ENCODE measurements at places on chromosomes 4 and X. TPM values are rescaled to one million over a fixed set of nuclear protein-coding genes. Genes with fewer than 3 reads are reported as not detected.

The GAB1 gene
- polyA plus RNA-seq = 4.9 TPM

DNA sequence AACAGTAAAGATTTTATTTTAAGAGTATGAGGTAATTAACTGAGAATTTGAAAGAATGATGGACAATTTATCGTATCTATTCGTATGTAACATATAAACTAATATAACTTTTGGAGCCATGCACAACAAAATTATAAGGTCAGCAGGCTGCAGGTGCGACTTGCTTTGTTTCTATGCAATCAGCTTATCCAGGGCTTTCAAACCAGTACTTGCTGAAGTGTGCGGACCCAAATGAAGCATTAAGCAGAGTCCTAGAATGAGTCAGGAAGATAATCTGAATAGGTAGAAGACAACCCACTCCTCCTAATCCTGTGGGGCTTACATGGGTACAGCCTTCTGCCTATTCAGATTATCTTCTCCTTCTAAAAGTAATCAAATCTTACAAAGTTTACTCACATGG lies 2.1 kb downstream of the NSD2 start:
- DNase-seq = no peak

DNA sequence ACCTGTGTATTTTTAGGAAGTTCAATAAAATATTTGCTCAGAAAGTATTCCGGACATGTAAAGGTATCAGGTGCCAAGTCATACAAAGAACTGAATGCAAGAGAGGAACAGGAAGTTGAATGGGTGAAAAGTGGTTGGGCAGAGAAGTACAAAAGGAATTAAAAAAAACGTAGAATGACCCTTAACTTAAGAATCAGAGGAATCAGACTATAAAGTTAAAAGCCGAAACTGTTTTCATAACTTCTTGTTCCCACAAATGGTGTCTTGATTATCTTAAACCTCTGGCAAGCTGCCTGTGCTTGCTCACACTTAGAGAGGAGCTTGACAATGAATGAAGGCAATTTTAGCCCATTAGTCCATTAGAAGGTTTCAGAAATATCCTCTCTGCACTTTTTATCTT lies 81.6 kb upstream of the HHIP start:
- DNase-seq = no peak

- DNase-seq = no peak
Observed at GRCh38 chrX:136200466-136200865, 50.7 kb downstream of the MAP7D3 start.

DNA sequence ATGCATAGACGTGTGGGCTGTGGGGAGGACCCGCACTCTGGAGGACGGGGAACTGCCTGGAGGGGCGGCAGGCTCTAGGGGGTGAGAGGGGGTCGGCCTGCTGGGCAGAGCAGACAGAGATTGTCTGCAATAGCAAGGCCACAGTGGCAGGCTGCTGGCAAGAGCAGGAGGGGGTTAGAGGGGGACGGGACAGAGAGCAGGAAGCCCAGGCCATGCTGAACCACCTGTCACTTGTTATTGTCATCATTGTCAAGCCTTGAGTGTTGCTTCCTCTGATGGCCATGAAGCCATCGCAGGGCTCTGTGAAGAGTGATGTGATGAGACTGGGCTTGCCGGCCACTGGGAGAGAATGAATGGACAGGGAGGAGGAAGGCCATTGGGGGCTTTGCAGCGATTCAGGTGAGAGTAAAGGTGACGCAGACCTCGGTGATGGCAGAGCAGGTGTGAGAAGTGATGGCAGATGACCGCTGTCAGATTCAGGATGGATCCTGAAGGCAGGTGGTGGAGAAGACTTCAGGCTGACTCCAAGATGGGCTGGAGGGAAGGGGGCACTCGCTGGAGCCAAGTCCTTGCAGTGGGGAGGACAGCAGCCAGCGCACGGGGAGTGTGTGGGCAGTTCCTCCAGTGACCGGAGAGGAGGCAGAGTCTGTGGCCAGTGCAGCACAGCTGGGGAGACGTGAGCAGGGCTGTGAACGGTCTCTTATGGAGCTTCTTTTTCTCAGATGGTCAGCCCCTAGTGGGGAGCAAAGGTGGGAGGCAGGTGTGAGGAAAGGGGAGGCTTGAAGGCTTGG lies 43.6 kb downstream of the HTT-AS start:
- no peak for DNase-seq

DNA sequence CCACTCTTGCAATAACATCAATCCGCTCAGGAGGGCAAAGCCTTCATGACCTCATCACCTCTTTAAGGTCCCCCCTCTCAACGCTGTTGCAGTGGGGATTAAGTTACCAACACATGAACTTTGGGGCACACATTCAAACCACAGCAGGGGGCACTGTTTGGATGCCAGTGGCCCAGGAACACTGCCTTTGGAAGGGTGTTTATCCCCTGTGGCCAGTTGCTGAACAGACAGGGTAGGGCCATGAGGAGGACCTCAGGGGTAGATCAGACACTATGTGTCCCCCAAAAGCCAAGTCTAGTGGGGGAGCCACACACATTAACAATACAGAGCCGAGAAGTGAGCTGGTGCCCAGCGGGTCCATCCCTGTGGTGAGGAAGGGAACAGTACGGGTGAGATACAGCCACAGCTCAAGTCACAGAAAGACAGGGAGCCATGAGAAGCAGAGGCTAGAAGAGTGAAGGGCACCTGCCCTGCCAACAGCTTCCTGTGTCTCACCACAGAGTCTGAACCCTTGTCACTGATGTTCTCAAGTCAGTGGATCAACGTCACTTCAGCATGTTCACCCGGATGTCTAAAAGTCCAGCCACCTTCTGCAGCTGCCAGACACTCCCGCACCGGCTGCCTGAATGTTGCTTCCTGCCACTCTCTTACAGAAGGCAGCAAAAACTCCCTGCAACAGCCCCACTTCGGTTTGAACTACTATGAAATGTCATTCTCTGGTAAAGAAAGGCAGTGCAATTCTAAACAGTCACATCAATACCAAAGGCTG lies 19.9 kb upstream of the MXD4 start:
- DNase-seq = no peak

DNA sequence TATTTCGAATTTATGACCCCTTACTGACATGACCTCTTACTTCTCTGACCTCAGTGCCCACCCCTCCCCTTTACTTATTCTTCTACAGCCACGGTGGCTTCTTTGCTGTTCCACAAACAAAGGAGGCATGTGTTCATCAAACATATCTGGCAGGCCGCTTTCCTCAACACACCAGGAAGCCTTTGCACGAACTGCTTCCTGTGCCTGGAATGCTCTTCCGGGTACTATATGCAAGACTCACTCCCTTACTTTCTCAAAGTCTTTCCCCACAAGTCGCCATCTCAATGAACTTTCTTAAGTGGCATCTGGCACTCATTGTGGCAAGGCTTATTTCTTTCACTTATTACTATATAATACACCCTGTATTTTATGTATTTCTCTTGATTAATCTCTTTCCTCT lies 351.5 kb upstream of the DDX53 start:
- no peak for DNase-seq

- DNase-seq = no peak
Observed at GRCh38 chrX:39755143-39756032, 342.4 kb downstream of the BCOR start.

GRCh38 chrX:10041383-10041782 lies 74.2 kb downstream of the CLDN34 start:
- peak; percentile 38 for DNase-seq
